ENCODE measurements at places on chromosomes 11 and 22.

DNA sequence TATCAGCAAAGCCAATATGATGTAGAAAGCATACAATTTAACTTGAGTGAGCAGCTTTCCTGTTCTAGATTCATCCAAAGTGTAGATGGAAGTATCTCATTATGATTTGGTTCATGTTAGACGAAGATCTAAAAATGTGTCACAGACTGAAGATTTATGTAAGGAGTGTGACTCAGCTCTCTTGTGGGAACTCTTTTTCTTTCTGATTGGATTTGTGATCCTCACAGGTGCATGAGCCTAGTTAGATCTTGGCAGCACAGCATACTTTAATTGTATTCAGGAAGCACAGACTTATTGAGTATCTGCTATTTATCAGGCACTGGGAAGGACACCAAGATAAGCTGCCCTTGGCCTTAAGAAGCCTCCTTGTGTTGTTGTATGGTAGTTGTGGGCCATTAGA, 147.1 kb downstream of the C11orf91 start:
- no peak for DNase-seq

GRCh38 chr11:36214480-36214879, 74.7 kb downstream of the COMMD9 start:
- no peak for DNase-seq

GRCh38 chr22:45090497-45090910, 73.2 kb upstream of the NUP50 start:
- no peak for DNase-seq

- DNase-seq, result peak; percentile 62
Observed at GRCh38 chr11:67644472-67645418, 5.2 kb upstream of the TBX10 start.

DNA sequence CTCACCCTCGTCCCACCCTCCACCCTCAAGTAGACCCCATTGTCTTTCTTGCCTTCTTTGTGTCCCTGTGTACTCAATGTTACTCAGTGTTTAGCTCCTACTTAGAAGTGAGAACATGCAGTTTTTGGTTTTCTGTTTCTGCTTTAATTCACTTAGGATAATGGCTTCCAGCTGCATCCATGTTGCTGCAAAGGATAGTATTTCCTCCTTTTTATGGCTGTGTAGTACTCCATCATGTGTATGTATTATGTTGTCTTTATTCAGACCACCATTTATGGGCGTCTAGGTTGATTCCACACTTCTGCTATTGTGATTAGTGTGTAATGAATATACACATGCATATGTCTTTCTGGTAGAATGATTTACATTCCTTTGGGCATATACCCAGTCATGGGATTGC, 73.6 kb downstream of the SIK2 start:
- no peak for DNase-seq

DNA sequence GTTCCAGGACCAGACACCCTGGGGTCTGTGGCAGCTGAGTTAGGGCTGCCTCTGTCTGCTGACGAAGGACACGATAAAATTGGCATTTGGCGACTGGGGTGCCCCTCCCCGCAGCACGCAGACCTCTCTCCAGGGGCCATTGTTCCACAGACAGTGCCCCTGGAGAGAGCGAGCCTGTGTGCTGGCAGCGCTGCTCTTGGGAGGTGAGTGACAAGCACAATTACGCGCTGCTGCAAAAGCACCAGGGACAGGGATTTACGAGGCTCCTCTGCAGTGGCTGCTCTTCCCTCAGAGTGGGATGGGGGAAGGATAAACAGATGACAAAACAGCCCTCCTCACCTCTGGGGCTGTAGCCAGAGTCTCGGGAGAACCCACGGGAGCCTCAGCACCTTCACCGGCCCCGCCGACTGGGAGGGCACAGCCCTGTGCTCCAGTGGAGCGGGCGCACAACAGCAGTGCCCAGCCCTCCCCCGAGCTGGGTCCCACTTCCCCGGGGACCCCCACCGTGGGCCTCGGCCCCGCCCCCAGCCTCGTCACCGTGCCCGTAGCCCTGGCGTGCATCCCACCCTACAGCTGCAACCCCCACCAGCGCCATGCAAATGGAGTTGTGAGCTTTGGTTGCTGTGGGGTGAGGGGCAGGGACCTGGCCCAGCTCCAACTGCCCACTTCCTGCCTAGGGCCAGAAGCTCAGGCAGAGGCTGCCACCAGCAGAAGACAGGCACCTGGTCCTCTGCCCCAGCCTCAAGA, 19.6 kb downstream of the CHID1 start:
- DNase-seq, result no peak

GRCh38 chr11:129814244-129815014, 1.2 kb upstream of the TMEM45B start:
- DNase-seq, result no peak

DNA sequence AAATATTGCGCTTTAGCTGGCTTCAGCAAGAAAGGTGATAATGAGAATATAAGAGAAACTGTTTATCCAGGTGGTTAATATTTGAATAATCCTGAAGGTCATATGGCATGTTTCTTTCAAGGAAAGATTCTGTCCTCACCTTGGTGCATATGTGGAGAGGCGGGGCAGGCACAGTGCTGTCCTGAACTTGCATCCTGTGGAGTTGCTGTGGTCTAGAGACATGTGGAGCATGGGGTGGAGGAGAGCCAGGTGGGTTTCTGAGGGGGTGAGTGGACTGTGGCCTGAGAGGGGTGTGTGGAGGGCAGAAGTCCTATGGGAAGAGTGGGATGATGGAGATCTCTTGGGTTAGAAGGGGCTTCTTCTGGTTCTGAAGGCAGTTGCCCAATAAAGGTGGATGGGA, 65.5 kb downstream of the GRIK4 start:
- DNase-seq, result no peak

- DNase-seq, result no peak
Observed at GRCh38 chr11:72123117-72123653, 10.7 kb upstream of the ANAPC15 start.

GRCh38 chr11:2306452-2306823, 4.6 kb downstream of the TSPAN32 start:
- peak; percentile 31 for DNase-seq

- peak; percentile 13 for DNase-seq
Observed at GRCh38 chr11:124793466-124794278, 6.5 kb downstream of the MSANTD2 start.

DNA sequence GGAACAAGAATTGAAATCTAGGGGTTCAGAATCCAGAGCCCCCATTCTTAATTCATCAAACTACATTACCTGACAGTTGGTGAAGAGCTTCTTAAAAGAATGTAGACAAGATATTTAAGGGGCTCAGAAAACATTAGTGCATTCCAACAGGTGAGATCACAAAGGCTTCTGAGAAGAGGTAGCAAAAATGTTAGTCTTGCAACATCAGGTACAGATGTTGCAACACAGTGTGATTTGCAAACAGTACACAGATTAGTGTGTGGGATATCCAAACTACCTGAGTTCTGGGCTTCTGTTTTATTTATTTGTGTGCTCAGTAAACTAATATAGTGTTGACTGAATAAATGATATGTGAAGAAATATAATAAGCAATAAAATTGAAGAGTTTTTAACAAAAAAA, 11.8 kb downstream of the CASP4 start:
- no peak for DNase-seq

DNA sequence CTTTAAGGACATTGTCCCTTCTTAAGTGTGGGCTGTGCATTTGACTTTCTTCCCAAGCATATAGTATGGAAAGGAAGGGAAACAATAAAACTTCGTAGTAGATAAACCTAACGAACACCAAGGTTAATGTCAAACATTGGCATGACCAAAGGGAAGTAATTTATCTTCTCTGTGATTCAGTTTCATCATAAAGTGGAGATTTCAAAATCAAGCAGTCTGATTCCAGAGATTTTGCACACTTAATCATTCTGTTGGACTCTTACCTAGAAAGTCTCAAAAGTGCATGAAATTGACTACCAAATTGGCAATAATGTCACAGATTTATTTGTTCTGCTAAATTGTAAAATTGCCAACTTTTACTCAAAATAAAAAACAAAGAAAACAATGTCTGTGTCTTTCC, 559.7 kb downstream of the JRKL start:
- no peak for DNase-seq

- DNase-seq, result peak; percentile 76
Observed at GRCh38 chr11:126607374-126607773, 251.9 kb downstream of the ST3GAL4 start.

GRCh38 chr22:48261706-48262105, 1499.3 kb downstream of the TBC1D22A start:
- DNase-seq, result no peak

- no peak for DNase-seq
Observed at GRCh38 chr11:10918698-10919097, 60.8 kb upstream of the ZBED5 start.

DNA sequence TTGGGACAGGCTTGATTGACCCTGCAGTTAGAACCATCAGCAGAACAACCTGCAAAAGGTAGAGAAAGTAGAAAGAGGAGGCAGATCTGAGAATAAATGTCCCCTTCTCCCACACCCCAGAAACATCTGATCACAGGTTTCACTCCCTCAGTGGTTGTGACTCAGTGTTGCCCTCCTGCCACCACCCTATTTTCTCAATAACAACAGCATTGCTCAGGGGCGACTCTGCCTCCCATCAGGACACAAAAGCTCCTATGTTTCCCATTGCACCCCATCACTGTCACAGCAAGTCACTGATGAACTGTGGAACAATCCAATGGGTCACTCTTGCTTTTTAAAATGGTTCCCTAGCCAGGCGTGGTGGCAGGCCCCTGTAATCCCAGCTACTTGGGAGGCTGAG, 110.2 kb downstream of the RASSF10 start:
- no peak for DNase-seq

DNA sequence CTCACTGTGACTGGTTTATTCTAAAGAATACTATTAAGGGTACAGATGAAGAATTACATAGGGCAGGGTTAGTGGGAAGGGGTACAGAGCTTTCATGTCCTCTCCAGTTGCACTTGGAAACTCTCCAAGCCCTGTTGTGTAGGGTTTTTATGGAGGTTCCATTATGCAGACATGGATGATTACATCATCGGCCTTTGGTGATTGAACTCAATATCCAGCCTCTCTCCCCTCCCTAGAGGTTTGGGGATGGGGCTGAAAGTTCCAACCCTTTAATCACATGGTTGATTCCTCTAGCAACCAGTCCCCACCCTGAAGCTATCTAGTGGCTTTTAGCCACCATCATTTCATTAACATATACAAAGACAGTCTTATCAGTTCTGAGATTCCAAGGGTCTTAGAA, 472.6 kb downstream of the BUD13 start:
- DNase-seq, result no peak

DNA sequence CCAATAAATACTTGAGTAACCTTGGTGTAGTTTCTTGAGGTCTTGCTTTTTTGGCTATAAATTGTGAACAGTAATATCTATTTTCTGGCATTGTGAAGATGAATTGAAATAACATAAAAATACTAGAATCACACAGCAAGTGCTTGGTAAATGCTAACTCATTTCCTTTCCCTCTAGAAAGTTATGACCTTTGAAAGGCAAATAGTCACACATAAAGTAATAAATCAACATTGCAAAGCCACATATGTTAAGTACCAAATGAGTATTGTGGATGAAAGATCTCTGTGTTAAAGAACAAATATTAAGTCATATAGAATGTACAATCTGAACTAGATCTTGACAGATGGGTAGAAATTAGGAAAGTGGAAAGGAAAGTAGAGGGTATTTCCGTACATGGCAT, 559.6 kb upstream of the CCDC90B start:
- no peak for DNase-seq
